Stimulated activated CD4-positive, alpha-beta T cell treated with anti-CD3 and anti-CD28 coated beads, Interleukin-4, amount 100 ng/mL, for 24 hours (primary cell): ENCODE measurements at places on chromosomes 13 and 19.
A peak's percentile ranks its signal among the peaks of the same experiment; 100 is the strongest.

GRCh38 chr13:60312851-60313505 lies 84.0 kb upstream of the TDRD3 start:
- DNase-seq: no peak

DNA sequence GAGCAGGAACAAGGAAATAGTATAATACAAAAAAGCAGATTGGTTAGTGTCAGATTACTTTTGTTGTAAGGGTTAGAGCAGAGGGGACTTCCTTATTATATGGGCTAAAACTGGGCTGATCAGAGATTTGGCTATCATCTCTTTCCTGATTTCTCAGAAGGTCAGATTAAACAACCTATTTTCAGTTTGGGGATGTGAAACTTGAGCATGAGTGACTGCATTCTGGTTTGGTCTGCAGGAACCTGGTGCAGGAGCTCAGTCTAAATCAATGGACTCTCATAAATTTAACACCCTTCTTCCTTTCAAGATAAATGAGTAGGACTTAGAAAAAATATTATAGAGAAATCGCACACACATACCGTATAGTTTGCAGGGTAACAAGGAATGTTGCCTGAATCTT lies 12.9 kb upstream of the RFXAP start:
- no peak for DNase-seq

- peak; percentile 24 for DNase-seq
These were observed 61.1 kb downstream of the ZNF431 start for GRCh38 chr19:21202865-21203494.

GRCh38 chr13:76600081-76600480 lies 286.1 kb downstream of the KCTD12 start:
- no peak for DNase-seq

- DNase-seq: no peak
These were observed 29.2 kb downstream of the TUBA3C start for GRCh38 chr13:19152403-19152802.

DNA sequence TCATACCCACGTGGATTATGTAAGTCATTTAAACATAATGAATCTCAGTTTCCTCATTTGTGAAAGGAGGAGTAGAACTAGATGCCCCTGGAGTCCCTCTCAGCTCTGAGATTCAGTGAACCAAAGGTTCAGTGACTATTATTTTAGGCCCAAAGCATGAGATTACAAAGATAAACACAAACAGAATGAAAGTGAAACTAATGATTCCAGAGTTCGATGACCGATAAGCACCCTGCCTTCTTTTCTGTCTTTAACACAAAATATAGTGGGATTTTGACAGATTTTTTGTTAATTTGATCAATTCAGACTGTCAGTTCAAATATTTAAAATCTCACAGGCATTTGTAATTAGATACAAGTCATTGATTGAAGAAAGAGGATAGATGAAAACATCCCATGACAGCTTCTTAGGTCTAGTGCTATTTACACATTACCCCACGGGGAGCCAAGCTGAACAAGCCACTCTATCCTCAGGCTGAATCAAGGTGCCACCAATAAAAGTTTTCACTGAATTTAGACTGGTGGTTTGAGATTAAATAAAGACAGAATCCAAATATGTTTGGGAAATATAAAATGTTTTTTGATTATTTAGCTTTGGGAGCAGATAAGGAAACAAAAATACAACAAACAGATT lies 64.6 kb upstream of the RAP2A start:
- DNase-seq: no peak

GRCh38 chr13:29005763-29006120 lies 185.6 kb downstream of the MTUS2 start:
- no peak for DNase-seq

GRCh38 chr19:3114018-3114726 lies 20.0 kb downstream of the GNA11 start:
- DNase-seq: no peak

DNA sequence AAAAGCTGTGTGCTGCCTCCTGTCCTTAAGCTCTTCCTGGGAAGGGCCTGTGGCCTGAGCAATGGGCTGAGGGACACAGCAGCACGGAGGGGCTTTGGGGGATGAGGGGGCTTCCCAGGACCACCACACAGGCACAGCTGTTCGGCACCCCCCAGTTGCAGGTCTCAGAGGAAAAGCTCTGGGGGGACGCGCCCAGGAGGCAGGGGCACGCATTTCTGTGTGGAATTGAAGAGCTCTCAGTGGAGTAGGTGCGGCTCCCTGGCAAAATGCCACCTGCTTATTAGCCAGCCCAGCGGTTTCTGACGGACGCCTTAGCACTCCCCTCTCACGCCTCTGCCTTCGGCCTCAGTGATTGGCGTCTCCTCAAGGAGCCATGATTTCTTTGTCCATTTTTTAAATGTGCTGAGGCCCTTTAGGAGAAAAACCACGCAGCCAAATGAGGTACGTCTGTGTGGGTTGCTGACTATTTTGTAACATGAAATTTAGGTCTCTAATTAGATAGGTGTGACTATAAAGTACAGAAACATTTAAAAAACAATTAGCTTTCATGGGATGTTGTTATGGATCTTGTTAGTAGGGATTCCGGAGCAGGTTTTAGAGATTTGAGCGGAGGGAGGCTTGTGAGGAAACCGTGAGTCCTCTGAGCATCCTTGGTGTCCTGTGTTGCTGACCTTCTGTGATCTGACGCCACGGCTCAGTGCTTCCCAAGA lies 4.0 kb downstream of the MCF2L start:
- DNase-seq: no peak

DNA sequence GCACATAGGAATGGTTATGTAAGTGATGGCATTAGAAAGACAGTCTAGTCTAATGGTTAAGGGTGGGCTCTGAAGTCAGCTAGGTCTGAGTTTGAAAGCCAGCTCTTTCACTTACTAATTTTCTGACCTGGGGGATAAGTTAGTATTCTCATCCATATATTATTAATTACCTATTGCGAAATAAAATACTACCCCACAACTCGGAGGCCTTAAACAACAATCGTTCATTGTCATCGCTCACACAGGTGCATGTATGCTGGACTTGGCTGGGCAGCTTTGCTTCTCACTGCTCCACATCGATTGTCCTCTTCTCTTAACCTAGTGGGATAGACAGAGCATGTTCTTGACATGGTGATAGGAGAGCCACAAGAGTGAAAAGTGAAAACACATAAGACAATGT lies 54.7 kb downstream of the TNFSF11 start:
- DNase-seq: no peak

- no peak for DNase-seq
These were observed 24.0 kb upstream of the ANKRD10 start for GRCh38 chr13:110938662-110939421.

GRCh38 chr19:8252922-8253589 lies 43.9 kb downstream of the CERS4 start:
- DNase-seq: peak; percentile 86

DNA sequence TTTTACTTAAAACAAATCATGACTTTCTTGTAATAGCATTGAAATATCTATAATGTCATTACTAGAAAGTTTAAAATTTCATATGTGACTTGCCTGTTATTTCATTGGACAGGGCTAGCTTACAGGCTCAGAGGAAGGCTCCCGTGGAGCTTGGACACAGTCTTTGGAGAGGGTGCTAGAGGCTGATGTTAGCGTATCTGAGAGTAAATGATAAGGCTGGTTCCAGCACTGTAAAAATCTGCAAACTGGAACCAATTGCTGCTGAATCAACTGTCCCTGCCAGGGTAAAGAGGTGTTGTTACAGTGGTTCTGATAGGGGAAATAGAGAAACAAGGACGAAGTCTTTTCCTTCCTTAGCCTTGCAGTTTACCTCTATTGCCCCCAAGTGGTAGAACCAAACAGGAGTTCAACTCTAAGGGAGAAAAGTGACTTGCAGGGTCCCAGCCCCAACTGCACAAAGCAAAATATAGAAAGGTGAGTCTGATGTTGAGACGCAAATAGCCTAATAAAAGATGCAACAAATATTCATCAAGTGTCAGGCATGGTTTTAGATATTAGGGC lies 901.7 kb downstream of the DIAPH3 start:
- no peak for DNase-seq

- DNase-seq: no peak
These were observed 9.8 kb downstream of the GJA3 start for GRCh38 chr13:20151016-20151415.

DNA sequence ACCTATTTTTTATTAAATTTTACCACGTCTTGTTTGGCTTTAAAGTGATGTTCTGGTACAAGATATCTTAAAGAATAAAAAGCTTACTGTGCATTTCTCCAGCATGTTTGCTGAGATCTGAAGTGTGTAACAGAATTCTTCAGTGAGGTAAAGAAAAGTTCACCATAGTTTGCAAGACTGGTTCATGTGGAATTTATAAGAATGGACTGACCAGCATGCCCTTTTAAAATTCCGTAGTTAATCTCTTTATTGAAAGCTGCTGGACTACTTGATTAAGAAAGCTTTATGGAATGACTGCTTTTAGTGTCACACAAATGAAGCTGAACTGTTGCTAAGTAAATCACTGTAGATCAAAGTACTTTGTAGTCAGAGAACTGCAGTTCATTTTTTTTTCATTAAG lies 119.2 kb downstream of the GPC6 start:
- no peak for DNase-seq

DNA sequence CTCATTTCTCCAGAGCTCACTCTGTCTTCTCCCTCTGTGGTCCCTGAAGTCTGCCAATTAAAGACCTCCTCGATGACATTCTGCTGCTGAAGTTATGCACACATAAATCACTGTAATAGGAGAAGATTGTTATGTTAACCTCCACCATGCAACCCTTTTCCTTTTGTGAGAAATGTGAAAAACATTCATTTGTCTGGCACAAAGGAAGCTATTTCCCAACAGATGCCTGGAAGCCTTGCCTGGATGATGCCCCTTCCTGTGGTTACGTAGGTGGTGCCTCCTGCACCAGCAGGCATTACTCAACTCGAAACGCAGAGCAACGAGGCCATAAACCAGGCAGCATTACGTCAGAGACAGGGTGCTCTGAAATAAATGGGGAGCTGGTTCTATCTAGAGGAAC lies 327.4 kb upstream of the ZNF507 start:
- DNase-seq: no peak

DNA sequence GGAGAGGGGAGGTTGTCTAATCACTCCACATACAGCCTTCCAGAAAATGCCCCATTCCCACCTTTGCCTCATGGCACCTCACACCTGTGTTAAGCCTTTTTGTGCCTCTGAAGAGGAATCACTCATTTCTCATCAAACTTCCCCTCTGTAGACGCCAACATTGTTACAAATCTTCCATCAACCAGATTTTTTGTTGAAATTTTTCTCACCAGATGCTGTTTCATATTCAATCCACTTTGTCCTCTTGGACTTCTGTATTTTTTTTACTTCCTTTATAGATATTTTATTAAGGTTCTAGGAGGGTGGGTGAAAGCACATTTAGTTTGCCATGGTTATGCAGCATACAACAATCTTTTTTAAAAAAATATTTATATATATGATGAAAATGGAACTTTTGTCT lies 74.0 kb downstream of the RUBCNL start:
- no peak for DNase-seq

- DNase-seq: peak; percentile 63
These were observed 8.2 kb downstream of the RASGRP4 start for GRCh38 chr19:38417544-38418506.

- no peak for DNase-seq
These were observed 99.2 kb upstream of the C1QTNF9B start for GRCh38 chr13:23996456-23996855.

DNA sequence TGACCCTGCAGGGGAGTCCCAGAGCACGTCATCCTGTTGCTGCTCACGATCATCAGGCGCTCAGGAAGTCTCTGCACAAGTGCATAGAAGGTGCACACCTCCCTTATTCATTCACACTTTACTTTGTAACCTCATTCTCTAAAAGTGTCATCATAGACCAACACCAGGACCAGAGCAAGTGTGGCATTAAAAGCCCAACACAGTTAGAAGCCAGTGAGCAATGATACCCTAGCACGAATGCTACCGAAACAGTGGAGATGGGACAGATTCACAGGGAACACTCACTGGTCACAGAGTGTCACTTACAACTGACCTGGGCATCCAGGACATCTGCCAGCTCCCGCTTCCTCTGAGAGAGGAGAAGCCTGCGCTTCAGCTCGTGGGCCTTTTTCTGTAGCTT lies 17.0 kb downstream of the HAUS8 start:
- DNase-seq: no peak

DNA sequence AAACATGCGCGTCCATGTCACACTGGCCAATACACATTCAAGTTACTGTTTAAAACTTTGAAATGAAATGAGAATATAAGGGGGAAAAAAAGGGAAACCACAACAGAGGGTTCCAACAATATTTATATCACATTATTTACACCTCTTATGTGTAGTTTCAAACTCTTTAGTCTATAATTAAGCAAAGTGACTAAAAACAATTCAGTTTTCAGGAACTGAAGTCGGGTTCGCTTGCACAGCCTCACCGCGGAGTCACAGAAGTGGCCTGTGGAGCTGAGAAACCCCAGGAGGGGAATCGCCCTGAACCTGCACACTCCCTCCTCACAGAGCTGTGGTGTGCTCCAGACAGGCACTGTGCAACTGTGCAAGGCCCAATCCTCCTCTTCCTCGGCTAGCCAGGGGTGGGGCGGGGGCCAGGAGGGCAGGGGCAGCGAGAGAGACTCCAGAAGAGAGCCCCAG lies 75.9 kb downstream of the STK24 start:
- no peak for DNase-seq

- no peak for DNase-seq
These were observed 158.5 kb downstream of the SLITRK6 start for GRCh38 chr13:85640727-85641126.

- no peak for DNase-seq
These were observed 1.1 kb upstream of the PSMC4 start for GRCh38 chr19:39969681-39970424.

DNA sequence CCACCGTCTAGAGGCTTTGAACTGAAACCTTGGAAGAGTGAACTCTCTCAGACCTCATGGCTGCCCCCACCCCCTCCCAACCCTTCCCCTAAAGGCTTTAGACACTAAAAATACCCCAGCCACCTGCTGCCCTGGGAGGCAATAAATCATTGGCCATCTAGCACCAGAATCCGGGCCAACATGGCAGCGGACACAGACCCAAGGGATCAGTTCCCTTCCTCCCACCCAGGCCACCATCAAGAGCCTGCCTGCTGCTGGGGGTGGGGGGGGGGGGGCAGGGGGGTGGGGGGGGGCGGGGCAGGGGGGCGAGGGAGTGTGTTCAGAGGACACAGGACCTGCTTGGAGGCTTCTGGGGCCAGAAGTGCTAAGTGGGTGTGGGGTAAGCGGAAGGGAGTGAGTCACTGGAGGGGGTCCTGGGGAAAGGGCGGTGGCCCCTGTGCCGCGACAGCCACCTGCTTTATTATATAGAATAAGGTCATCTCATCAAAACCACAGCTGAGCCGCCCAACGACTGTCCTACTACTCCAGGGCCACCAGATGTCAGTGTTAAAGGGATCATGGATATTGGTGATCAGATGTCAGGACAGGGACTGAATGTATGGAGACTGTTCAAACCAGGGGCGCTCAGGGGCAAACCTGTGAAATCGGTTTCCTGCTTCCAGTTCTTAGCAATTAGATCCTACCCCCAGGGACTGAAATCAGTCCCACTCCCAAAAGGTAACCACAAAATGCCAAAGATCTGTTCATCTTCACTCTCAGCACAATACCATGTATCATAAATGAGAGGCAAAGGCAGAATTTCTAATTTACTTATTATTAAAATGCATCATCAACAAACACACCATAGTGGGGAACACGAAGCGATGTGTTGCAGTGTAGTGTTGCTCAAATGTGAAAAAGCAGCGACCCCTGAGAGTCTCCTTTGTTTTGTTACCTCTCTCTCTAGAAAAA lies 24.3 kb downstream of the ARL11 start:
- DNase-seq: no peak

GRCh38 chr19:11338121-11338520 lies 1.3 kb downstream of the RAB3D start:
- no peak for DNase-seq

GRCh38 chr19:31519908-31520307 lies 170.7 kb upstream of the TSHZ3 start:
- DNase-seq: no peak

- no peak for DNase-seq
These were observed 36.2 kb downstream of the RFX2 start for GRCh38 chr19:6073858-6074708.
